ENCODE measurements at places on chromosomes 6 and 20. TPM values are rescaled to one million over a fixed set of nuclear protein-coding genes. Genes with fewer than 3 reads are reported as not detected.
A peak's percentile ranks its signal among the peaks of the same experiment; 100 is the strongest.

DNA sequence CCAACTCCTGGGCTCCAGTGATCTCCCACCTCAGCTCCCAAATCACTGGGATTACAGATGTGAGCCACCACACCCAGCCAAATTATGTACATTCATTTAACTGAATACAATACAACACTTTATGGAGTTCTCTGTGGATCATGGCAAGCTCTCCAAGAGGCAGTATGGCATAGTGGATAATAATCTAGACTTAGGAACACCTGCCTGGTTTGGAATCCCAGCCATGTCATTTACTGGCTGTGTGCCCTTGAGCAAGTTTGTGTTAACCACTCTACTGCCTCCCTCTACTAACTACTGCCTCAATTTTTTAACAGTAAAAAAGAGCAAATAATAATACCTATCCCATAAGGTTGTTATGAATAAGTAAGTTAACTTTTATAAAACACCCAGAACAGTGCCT, 1.9 kb upstream of the ETV7 start:
- DNase-seq: no peak

DNA sequence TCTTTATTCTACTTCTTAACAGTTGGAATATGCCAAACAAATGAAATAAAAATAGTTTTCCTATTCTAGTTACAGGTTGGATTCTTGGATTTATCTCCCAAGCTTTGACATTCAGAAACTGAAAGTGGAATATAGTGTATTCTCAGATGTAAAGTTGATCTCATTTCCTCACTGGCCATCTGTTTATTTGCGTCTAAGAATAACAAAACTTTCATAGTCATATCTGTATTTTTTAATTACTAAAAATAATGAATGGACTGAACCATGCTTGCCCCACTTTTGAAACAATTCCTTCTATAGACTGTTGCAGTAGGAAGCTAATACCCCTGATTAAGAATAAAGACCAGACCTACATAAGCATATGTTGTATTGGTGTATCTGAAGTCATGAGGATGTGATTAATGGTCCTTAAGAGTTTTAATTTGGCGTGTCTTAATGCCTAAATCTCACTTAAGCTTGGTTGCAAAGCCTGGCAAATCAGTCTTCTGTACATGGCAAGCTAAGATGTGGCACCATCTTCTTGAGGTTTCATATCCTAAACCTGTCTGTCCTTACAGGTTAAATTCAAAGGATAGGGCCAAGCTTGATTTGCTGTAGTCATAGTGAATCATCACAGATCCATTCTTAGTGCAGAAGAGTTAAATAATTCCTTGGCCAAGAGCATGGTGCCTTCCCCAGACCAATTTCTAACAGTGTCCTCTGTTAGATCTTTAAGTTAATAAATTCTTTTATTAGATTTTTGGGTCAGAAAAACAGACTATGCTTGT, 58.9 kb downstream of the FOXO3 start:
- DNase-seq: no peak

The IL17F gene
- not detected for polyA plus RNA-seq

DNA sequence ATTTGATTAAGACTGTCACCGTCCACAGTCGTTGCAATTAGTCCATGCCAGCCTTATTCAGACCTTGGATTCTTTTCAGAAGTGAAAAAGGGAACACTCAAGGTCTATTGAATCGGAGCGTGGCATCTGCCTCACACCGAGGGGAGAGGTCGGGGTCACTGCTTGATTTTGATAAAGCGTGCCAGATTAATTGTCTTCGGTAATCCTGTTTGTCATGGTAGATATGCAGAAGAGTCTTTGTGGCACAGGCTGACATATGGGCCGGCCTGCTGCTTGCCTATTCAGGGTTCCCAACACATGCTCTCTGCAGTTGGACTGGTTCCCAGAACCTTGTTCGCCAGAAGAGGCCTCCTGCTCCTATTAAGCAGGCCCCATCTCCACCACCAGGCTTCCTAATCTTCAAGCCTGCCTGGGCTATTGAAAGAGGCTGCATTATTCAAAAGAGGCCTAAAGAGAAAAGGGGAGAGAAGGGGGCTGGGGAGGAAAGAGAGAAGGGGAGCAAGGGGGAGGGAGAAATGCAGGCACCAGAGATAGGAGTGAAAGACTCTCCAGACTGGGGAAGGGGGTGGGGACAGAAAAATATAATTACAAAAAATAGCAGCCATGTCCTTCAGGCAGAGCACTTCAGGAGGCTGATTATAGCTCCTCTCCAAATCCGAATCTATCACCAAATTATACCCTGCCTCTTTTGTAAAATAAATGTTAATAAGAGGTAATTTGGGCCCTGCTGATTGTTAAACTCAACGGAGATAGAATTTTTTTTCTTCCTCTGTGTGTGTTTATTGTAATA, 611.3 kb downstream of the HDGFL1 start:
- peak; percentile 55 for DNase-seq

DNA sequence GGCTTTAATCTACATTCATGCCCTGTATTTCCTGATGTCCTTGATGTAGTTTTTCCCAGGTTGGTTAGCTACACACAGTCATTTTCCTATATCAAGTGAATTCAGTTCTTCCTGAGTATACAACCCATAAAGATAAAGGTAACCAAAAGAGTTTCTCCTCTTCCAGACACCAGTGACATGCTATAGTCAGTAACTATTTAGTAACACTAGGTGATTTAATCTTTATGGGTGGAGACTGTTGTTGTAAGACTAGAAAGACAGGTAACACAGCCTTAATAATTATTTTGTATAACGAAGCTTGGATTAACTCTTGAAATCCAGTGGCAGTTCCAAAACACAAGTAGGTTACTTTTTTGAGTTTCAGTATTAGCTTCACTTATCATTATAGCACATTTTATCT, 17.6 kb downstream of the MCUR1 start:
- DNase-seq: no peak

The OR12D3 gene
- not detected for polyA plus RNA-seq

The LAMA4 gene
- 233 TPM for polyA plus RNA-seq

DNA sequence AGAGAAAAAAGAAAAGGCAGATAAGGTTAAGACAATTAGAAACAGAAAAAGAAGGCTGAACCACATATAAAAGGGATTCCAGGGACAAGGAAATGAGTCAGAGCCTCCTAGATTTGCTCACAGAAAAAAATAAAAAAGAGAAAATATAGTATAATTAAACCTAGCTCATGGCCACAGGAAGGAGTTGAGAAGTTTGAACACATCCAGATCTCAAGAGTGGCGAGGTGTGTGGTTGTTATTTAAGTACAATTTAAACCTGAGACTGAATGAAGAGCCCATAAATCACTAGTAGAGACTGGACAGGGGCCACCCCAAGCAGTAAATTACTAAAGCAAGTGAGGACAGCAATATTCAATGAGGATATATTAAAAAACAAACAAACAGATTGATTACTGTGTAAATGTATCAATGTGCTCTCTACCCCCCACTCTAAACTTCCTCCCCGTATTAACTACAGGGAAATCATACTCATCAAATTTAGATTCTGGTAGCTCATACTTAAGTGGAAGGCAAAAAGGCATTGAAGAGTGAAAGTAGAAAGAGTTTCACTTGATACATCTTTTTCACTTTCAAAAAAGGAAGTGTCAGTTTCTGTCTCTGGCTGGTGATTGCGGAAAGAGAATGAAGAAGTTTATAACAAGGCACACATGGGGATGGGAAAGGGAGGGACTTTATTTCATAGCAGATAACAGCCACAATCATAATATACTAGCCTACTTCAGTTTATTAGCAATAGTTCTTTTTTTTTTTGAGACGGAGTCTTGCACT, 49.3 kb upstream of the SCAF8 start:
- DNase-seq: no peak

The DPPA5 gene
- polyA plus RNA-seq: not detected

- no peak for DNase-seq
These were observed 98.7 kb downstream of the ANKRD60 start for GRCh38 chr20:58129721-58130151.

The GRM4 gene
- 0.60 TPM for polyA plus RNA-seq

DNA sequence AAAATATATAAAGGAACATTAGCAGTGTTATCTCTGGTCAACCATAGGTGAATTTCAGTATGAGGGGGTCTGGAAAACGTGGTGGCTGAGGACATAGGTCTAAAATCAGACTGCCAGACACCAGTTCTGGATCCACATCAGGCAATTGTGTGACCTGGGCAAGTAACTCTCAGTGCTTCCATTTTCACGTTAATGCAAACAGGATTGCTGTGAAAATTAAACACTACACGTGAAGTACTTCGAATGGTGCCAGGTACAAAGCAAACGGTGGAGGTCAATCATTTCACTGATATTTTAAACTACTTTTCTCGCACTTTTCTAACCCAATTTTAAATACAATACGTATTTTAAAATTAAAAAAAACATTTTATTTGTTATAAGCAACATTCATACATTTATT, 315.7 kb downstream of the TRDN start:
- peak; percentile 3 for DNase-seq

The DTNBP1 gene
- 16.2 TPM for polyA plus RNA-seq

GRCh38 chr6:108737594-108738546, 110.4 kb upstream of the ARMC2 start:
- no peak for DNase-seq

- DNase-seq: no peak
These were observed 162.5 kb downstream of the CD83 start for GRCh38 chr6:14280006-14280510.

The TAF4 gene
- polyA plus RNA-seq: 17.6 TPM

The CST4 gene
- polyA plus RNA-seq: not detected

- DNase-seq: no peak
These were observed 3.9 kb upstream of the DSE start for GRCh38 chr6:116366740-116367275.

- no peak for DNase-seq
These were observed 55.6 kb downstream of the TULP4 start for GRCh38 chr6:158367816-158368215.

- DNase-seq: no peak
These were observed 80.1 kb upstream of the MARCKS start for GRCh38 chr6:113776998-113777397.

- DNase-seq: no peak
These were observed 9.5 kb downstream of the SENP6 start for GRCh38 chr6:75611011-75611701.

The IER3 gene
- 23.0 TPM for polyA plus RNA-seq

DNA sequence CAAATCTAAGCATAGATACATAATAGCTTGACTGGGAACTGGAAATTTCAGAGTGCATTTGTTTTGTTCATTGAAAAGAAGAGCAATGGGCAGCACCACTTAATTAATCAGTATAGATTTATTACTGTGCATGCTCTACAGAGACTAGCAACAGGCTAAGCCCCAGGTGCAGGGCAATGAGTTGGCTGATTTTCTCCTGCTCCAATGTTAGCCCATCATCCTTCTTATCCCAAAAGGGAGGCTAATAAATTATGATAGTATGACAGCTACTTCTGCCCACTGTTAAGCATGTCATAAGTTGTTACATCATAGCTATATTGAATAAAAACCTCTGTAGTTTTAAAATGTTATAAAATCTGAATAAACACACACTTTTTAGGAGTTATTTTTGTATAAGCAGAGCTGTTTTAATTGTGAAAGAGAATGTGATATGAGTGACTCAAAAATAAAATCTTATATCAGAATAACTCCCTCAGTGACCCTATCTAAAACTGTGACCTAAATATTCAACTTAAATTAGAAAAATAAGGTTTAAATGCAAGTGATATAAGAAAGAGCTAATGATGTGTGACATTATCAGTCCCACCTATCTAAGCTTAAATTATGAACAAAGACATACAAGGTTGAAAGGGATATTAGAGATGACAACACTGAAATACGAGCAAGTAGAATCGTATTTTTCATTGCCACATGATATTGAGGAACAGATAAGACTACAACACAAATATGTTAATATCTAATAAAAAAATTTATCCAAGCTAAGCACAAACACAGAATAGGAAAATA, 967.3 kb upstream of the ADGRB3 start:
- DNase-seq: no peak

GRCh38 chr20:35660122-35660937, 4.4 kb downstream of the CPNE1 start:
- no peak for DNase-seq

- DNase-seq: no peak
These were observed 47.0 kb upstream of the CST5 start for GRCh38 chr20:23926526-23926880.

DNA sequence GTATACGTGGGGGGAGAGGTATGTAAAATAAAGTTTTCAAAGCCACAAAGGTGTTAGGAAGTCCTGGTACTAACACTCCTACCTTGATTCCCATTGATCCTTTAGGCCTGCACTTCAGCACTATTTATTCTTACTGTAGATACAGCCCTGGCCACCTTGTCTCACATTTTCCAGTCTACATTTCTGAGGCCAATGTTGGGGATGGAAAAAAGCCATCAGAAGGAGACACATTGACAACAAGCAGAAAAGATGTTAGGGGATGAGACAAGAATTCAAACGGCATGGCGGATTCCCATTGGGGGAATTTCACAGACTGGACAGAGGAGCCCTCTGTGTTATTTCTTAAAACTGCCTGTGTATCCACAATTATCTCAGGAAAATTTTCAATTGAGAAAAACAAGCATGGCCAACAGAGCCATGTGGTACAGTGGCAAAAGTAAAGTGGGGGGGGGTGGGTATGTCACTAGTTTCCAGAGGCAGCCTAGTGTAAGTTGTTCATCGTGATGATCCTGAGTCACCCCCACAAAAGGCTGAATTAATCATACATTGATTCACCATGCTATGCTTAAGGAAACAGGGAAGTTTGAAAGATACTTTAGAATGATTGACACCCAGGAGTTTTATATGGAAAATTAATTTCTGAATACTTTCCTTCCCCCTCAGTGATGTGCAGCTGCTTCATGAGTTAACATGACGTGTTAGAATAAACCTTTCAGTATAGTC, 40.5 kb downstream of the RREB1 start:
- no peak for DNase-seq

DNA sequence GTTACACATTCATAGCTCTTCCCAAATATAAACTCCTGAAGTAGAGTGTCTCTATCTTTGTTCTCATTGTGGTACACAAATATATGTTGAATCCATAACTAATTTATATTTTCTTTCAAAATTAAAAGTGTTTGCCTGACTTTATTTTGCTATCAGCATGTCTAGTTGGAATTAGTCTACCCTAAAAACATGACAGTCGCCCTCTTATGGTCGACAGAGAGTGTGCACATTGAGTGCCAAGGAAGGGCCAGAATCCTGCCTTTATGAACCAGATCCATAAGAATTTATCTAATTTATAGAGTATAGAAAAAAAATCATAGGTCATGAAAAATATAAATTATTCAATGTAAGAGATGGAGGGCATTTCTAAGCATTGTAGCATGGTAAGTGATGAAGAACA, 12.3 kb upstream of the DEFB112 start:
- DNase-seq: no peak

The PRR18 gene
- 0.88 TPM for polyA plus RNA-seq

DNA sequence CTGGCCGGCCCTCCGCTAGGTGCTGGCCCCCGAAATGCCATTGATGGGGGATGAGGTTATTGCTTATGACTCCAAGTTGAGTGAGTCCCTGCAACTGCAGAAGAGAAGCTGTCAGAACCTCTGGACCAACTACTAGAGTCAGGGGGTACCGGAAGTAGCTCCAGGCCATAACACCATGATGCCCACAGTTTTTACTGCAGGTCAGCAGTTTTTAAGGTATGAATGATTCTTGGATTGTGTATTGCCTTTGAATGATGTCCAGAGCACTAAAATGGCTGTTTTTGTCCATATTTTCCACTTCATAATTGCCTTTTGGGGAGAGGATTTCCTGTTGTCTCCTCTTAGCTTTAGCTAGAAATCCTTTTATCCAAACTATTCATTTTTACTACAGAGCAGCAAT, 148.4 kb downstream of the PDE10A start:
- no peak for DNase-seq

- no peak for DNase-seq
These were observed 16.4 kb downstream of the SEC63 start for GRCh38 chr6:107941627-107942026.

Data from right lung (tissue), 10 donors.